Heart left ventricle (tissue), 16 donors: ENCODE measurements at places on chromosomes 4 and X. TPM values are rescaled to one million over a fixed set of nuclear protein-coding genes. Genes with fewer than 3 reads are reported as not detected.

CXorf38 gene
- polyA plus RNA-seq: 3.5 TPM

TCP11X2 gene
- not detected for polyA plus RNA-seq

ADAM29 gene
- not detected for polyA plus RNA-seq

TRO gene
- polyA plus RNA-seq: 2.5 TPM

RNF150 gene
- polyA plus RNA-seq: 55.9 TPM

TAF9B gene
- 15.7 TPM for polyA plus RNA-seq

NAP1L3 gene
- 1.1 TPM for polyA plus RNA-seq

BMPR1B gene
- polyA plus RNA-seq: 0.34 TPM

IQSEC2 gene
- 7.7 TPM for polyA plus RNA-seq

L1CAM gene
- polyA plus RNA-seq: 1.8 TPM

CSN1S1 gene
- 0.12 TPM for polyA plus RNA-seq

CXorf58 gene
- polyA plus RNA-seq: 0.10 TPM

CT45A1 gene
- polyA plus RNA-seq: not detected

IGSF1 gene
- 0.65 TPM for polyA plus RNA-seq

F9 gene
- not detected for polyA plus RNA-seq

HS6ST2 gene
- polyA plus RNA-seq: 0.33 TPM

SPON2 gene
- 31.2 TPM for polyA plus RNA-seq

RAB40A gene
- not detected for polyA plus RNA-seq

BEND4 gene
- polyA plus RNA-seq: not detected

RASGEF1B gene
- polyA plus RNA-seq: 1.5 TPM

RGN gene
- polyA plus RNA-seq: 16.0 TPM

ASB5 gene
- polyA plus RNA-seq: 2.0 TPM

PHF8 gene
- polyA plus RNA-seq: 7.8 TPM

SMIM10L2A gene
- polyA plus RNA-seq: 0.37 TPM

BEX5 gene
- 0.15 TPM for polyA plus RNA-seq

RTL9 gene
- polyA plus RNA-seq: 0.15 TPM

RNF175 gene
- 0.53 TPM for polyA plus RNA-seq

CXCL11 gene
- not detected for polyA plus RNA-seq

MAGEC1 gene
- polyA plus RNA-seq: not detected

RNF212 gene
- polyA plus RNA-seq: 0.62 TPM

VSIG4 gene
- 9.5 TPM for polyA plus RNA-seq

P2RY8 gene
- 1.1 TPM for polyA plus RNA-seq

IL21 gene
- not detected for polyA plus RNA-seq

PLXNA3 gene
- 8.7 TPM for polyA plus RNA-seq

HMGN5 gene
- polyA plus RNA-seq: 2.8 TPM

CDKL5 gene
- polyA plus RNA-seq: 3.4 TPM

GASK1B gene
- 10.0 TPM for polyA plus RNA-seq

TMPRSS11F gene
- polyA plus RNA-seq: not detected

ZXDA gene
- 0.53 TPM for polyA plus RNA-seq

PCDH10 gene
- polyA plus RNA-seq: 0.01 TPM

CD40LG gene
- 0.04 TPM for polyA plus RNA-seq

ARHGAP36 gene
- polyA plus RNA-seq: not detected

MAP7D2 gene
- 0.23 TPM for polyA plus RNA-seq

RIBC1 gene
- polyA plus RNA-seq: 0.61 TPM
